ENCODE measurements at places on chromosomes 12 and 14.

- no peak for DNase-seq
These were observed 8.7 kb downstream of the MTERF2 start for GRCh38 chr12:106978035-106978800.

DNA sequence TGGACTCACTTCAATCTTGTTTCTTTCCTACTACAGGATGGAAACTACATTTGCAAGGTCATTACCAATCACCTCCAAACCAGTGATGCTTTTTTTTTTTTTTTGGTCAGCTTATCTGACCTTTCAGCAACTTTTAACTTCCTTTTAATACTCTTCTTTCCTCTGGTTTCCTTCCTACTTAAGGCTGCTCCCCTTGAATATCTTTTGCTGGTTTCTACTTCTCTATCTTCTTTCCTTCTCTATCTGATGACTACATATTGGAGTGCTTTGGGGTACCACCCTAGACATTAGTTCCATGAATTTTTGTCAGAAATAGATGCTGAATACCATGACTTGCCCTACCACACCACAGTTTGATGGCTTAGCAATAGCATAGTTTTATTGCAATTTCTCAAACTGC, 197.7 kb upstream of the DDHD1 start:
- DNase-seq, result no peak

DNA sequence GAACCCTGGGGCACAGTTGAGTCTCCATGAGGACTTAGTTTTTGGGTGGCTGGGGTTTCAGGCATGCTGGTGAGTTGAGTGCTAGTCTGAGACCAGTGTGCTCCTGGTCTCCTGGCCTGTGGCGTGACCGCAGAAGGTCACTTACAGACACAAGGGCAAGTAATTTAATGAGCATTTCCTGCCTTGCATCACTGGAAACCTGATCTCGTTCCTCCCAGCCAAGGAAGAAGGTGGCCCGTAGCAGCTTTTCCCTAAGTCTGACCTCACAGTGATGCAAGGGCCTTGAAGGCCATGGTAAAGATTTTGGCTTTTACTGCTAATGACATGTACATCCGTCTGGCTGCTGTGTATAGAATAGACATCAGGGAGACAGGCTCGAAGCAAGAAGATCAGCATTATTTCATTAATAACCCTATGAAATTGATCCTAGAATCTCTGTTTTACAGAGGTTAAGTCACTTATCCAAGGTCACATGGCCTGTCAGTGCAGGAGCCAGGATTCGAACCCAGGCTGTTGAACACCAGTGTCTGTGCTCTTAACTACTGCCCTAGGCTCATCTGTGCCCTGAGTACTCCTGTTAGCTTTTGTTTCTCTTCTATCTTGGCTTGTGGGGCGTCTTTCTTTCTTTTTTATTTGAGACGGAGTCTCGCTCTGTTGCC, 4.6 kb downstream of the TMEM120B start:
- no peak for DNase-seq

GRCh38 chr14:22542360-22542759, 46.7 kb downstream of the DAD1 start:
- DNase-seq, result no peak

DNA sequence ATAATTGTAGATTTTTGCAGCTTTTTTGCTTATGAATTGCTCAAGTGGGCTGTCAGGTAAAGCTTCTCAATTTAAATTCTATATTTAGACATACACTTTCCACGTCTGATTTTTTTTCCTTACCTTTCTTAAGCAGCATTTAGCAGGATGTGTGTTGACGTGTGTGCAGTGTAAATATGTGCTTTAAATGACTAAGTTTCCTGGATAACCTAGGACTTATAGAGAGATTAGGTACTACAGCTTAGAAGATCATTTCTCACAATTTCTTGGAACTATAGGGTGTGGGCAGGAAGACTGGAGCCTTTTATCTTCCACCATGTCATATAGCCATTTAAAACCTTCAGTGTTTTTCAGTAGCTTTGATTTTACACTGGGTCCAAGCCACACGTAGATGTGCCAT, 263.5 kb downstream of the NOVA1 start:
- no peak for DNase-seq

DNA sequence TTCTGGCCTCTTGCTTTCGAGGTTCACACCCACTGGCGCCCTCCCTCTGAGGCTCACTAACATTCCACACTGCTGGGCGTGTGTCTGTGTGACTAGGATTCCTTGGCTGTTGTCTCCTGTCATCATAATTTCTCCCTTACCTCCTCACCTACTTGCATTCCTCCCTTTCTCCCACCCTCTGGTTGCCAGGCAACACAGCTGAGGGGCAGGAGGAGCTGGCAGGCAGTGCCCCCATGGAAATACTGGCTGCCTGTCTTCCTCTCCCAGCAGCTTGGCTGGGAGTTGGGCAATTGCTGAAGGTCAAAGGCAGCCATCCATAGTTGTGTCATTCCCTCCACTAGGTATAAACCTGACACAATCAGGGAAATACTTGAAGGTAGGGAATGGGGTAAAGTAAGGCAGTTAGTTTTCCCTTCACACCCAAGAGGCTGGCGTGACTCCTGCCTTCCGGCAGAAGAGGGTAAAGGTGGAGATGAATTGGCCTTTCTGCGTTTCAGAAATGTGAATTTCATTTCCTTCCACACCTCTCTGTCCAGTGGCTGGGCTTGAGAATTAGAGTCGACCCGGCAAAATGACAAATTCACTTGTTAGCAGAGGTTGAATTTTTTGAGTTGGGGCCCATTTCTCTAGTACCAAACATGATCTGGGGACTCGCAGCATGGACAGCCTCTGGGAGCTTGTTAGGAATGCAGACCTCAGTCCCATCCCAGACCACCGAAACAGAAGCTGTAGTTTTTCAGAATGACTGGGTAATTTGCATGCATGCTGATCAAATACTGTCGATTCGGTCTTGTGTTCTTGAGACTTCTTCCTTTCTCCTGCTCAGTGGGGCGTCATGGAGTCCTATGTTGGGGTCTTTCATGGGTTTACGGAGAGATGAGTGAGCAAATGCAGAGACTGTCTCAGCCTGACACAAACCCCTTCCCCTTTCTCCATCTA, 24.3 kb upstream of the EMP1 start:
- DNase-seq, result no peak

DNA sequence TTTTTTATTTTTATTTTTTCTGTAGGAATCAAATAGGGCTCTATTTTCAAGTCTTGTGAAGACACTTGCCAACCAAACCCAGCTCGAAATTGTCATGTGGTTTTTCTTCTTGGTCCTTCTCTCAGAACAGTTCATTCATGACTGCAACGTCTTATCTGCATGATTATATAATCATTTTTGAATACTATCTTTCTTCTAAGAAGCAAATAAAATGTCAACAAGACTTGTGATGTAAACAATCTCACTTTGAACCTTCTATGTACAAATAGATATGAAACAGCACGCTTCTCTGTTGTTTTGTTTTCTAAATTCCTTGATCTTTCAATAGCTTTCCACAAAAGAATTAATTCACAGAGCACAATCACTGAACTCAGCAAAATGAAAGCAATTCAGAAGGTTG, 320.7 kb downstream of the SOX5 start:
- no peak for DNase-seq

- no peak for DNase-seq
These were observed 42.0 kb downstream of the CNTN1 start for GRCh38 chr12:40734276-40734675.

GRCh38 chr12:67457778-67458665, 188.9 kb downstream of the CAND1 start:
- no peak for DNase-seq

DNA sequence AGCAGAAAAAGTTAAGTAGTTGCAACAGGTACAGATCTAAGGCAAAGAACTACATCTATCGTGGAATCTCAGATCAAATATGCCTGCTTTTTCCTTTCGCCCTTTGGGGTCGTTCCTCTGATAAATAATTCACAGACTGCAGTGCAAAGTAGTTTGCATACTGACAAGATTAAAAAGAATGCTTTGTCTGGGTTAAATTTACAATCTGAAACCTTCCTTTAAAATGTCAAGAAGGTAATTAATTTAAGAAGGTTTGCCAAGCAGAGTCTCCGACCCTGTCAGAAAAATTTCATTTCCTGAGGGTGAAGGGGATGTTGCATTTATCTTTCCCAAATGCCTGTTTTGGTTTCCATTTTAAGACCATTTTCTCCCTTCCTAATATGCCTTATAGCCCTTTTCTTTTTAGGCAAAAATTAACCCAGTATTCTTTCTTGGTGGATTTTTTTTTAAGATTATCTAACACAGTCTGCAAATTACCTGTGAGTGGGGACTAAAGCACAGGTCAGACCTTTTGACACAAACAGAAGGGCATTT, 406.9 kb downstream of the LRIG3 start:
- no peak for DNase-seq

- DNase-seq, result no peak
These were observed 2.6 kb downstream of the HOXC13 start for GRCh38 chr12:53941187-53941586.

- no peak for DNase-seq
These were observed 84.0 kb downstream of the LRRC9 start for GRCh38 chr14:60003991-60004390.

GRCh38 chr14:21714318-21714929, 40.8 kb upstream of the OR4E1 start:
- DNase-seq, result no peak

DNA sequence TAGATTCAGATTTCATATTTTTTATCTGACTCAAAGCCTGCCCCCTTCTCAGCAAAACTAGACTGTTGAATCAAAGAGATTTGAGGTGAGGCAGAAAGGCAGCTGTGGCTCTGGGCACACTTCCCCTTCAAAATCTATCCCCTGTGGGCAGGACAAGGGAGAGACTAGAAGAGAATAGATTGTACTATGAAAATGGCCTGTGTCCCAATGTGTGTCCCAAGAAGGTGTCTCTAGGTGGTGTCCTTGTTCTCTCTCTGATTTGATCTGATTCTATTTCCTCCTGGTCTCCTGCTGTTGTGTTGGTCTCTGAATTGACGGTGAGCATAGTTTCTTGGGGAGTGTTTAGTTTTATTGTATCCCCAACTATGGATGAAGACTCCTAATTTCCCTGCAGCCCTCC, 565.8 kb upstream of the ATP2B1 start:
- DNase-seq, result no peak

GRCh38 chr14:28673056-28673455, 93.5 kb upstream of the FOXG1 start:
- DNase-seq, result no peak

DNA sequence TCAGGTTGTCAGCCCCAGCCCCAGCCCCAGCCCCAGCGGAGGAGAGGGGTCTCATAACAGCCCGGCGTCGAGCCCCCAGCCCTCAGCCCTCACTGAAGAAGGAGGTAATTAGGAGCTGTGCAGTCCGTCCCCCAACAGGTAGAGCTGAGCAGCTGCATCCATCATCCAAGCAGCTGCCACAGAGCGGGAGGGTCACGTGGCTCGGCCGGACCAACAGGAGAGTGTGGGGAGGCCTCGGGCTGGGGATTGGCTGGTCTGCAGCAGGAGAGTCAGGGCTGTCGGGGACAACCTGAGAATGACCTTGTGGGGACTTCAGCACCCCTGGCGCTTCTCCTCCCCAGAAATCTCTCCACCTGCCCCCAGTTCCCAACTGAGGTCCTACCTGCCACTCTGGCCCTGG, 29.6 kb downstream of the SMUG1 start:
- DNase-seq, result no peak

- DNase-seq, result no peak
These were observed 3.8 kb upstream of the MYF5 start for GRCh38 chr12:80712866-80713265.

- no peak for DNase-seq
These were observed 98.9 kb downstream of the HMGA2 start for GRCh38 chr12:65923228-65923627.

DNA sequence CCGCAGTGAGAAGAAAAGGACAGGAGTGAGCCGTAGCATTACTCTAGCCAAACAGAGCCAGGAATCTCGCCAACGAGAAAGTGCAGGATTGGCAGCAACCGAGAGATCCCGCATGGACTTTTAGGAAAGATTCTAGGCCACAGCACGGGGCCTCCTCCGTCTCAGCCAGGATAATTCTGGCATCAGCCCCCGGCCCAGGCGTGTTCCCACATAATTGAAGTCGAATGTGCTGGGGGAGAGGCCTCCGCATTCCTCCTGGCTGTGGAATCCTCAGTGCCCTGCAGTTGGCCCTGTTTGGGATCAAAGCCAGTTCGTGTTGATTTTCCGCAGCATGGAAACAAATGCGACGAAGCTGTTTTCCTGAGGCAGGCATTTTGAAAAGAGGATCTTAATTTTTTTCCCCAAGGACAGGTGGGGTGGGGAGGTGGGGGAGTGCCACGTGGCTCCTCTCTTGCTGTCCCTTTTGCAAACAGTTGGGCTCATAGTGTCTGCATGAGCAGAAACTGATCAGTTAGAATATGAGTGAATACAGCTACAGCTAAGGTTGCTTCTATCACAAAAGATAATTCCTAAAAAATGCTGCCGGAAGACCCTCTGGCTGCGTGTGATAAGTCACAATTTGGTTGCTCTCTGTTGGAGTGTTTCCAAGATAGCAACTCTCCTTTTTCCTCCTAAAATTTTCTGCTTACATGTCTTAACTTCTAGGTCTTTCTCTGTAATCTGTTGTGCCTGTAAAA, 37.3 kb upstream of the ATXN2 start:
- DNase-seq, result no peak

GRCh38 chr12:91921555-91921954, 224.1 kb downstream of the BTG1 start:
- DNase-seq, result no peak

DNA sequence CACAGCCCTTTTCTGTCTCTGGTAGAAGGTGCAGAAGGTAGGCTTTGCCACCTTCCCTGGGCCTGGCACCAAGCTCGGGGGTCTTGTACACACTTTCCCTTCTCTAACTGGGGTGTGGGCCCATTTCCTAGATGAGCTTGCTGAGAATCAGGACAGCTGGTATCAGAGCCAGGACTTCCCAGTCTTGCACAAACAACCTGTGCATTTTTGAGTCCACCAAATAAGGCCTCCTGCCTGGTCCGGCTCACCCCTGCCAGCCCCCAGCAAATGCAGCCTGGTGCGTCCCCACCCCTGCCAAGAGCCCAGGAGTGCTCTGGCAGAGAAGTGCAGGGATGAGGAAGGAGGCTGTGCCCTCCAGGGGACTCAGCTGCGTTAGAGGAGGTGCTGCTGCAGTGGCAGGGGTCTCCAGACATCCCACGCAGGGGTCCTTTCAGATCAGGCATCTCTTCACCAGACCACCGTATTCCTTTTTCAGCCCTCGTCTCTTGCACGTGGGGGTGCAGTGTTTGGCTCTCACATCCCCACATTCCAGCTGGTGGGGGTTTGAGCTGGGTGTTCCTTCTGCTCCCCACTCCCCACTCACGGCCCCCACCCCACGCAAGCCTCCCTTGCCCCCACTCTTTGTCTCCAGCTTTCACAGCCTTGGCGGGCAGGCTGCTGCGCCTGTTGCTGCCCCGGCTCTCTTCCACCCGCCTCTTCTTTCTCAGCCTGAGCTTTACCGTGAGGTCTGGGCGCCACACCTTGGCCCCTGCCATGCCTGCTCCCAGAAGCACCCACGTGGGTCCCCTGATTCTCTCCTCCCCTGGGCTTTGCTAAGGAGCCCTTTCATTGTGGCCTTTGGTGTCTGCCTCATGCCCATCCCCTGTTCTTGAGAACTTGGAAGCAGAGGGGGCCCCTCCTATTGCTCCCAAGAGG, 32.3 kb downstream of the MEG3 start:
- DNase-seq, result no peak

- no peak for DNase-seq
These were observed 78.4 kb downstream of the FRMD6 start for GRCh38 chr14:51730098-51730497.

- DNase-seq, result no peak
These were observed 600.8 kb downstream of the TRHDE start for GRCh38 chr12:72872996-72873395.

GRCh38 chr14:20614038-20614840, 23.1 kb upstream of the RNASE12 start:
- no peak for DNase-seq

All from activated naive CD4-positive, alpha-beta T cell treated with anti-CD3 and anti-CD28 coated beads, Interleukin-2, amount 50 U/mL, for 16 hours (primary cell).